Stimulated activated naive CD4-positive, alpha-beta T cell (primary cell): ENCODE measurements at places on chromosomes 11 and 22.

- peak; percentile 3 for DNase-seq
These were observed 84.5 kb downstream of the ISX start for GRCh38 chr22:35150183-35151107.

- no peak for DNase-seq
These were observed 267.6 kb downstream of the KIRREL3 start for GRCh38 chr11:126732981-126733380.

- no peak for DNase-seq
These were observed 6.8 kb downstream of the PPP2R1B start for GRCh38 chr11:111759376-111759775.

GRCh38 chr11:34478845-34479663 is 34.5 kb downstream of the ELF5 start:
- no peak for DNase-seq

- DNase-seq: no peak
These were observed 142.0 kb upstream of the NTM start for GRCh38 chr11:131228378-131228777.

- no peak for DNase-seq
These were observed 37.1 kb downstream of the CDKN1C start for GRCh38 chr11:2848497-2848896.

- no peak for DNase-seq
These were observed 28.6 kb upstream of the PANX2 start for GRCh38 chr22:50141891-50142363.

DNA sequence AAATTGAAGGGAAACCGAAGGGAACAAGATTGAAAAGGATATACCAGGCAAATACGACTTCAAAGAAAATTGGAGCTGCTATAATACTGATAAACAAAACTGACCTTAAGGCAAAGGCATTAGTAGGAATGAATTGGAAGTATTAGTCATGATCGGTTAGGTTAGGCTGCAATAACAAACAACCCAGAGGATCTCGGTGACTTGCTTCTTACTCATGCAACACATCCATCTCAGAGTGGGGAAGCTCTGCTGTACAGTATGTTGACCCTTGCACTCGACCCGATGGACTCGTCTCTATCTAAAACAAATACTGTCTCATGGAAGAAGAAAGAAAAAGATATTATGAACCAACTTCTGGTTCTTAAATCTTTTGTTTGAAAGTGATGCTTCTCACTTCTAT is 42.3 kb downstream of the SPATA19 start:
- no peak for DNase-seq

- DNase-seq: no peak
These were observed 517.7 kb downstream of the ETS1 start for GRCh38 chr11:128069665-128070064.

DNA sequence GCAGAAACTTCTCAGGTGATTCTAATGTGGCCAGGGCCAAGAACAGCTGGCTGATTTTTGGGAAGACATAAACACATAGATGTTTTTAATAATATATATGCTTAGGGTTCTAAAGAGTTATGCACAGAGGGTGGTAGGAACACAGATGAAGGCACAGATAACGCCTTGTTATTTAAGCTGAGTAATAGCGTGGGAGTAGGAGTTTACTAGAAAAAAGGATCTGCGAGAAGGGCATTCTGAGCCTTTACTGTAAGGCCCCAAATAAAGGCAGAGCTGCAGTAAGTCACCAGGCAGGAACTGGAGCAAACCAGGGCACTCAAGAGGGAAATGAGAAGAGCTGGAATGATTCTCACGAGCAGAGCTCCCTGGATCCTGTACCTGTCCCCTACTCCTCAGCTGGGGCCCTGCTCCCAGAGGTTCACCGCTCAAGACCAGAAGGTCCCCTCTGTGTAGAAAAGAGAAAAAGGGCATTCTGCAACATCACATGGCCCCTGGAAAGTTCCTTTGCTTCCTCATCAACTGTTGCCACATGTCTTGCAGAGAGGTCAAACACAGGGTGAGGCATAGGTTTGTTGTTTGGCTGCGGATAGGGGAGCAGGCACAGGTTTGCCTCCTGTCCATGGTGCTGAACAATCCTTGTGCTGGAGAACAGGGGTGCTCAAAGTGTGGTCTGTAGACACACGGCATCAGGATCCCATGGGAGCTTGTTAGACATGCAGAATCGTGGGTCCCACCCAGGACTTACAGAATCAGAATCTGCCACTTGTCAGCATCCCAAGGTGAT is 125.7 kb downstream of the TENM4 start:
- no peak for DNase-seq

DNA sequence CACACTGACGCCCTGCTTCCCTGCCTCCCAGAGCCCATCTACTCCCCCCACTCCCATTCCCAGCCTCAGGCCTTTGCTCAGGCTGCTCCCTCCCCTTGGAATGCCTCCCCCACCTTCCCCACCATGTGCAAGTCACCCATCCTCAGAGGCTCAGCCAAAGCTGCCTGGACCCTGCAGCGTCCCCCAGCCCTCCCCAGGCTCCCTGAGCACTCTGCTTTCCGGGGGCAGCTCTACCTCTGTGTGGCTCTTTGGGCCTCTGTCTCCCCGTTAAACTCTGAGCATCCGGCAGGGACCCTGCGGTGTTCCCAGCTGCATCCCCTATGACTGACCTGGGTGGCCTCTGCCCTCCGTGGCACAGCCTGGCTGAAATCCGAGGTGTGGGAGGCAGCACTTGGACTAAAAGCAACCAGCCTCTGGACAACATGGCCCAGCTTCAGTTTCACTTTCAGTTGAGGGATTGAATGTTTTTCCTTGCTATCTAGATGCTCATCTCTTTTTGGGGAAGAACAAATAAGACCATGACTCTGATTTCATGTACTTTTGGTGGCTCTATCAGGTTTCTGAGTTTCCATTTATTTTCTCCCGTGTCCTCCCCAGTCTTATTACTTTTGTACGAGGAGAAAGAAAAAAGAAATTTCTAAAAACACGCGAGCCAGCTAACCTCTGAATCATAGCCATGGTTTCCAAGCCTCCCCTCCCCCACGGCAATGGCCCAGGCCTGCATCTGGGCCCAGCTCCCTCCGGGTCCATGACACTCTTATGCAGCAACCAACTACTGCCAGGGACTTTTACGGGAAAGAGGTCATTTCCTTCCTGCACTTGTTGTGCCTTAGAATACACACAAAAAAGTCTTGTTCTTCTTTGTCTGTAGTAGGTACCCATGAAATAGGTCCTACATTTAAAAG is 3.8 kb downstream of the APOL3 start:
- DNase-seq: peak; percentile 58

GRCh38 chr11:126059238-126059781 is 3.4 kb downstream of the CDON start:
- DNase-seq: no peak

DNA sequence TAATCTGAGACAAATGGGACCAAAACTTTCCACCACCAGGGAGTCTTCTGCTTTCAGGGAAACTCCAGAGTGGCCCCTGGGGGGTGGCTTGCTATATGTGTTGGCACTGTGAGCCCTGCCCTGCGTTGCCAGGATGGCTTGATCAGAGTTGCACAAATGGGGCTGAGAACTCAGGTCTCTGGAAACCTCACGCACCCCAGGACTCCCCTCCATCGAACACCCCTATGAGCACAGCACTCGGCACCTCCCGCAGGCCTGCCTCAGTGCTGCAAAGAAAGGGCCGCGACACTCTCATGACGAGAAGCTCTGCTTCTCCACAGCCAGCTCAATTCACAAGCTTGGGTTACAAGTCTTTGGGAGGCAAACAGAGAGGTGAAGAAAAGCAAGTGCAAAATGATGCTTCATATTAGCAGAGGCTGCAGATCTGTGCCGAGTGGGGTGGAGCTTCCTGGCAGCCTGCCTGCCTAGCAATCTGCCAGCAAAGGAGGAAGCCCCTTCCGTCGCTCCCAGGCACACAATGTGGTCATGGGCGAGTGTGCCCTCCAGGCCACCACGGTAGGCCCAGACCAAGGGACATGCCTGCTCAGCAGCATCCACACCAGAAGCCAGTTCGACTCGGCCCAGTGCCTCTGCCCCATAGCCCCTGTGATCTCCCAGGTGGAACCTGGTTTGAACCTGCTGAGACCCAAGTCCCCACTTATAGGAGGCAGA is 55.7 kb downstream of the MYH9 start:
- peak; percentile 58 for DNase-seq

DNA sequence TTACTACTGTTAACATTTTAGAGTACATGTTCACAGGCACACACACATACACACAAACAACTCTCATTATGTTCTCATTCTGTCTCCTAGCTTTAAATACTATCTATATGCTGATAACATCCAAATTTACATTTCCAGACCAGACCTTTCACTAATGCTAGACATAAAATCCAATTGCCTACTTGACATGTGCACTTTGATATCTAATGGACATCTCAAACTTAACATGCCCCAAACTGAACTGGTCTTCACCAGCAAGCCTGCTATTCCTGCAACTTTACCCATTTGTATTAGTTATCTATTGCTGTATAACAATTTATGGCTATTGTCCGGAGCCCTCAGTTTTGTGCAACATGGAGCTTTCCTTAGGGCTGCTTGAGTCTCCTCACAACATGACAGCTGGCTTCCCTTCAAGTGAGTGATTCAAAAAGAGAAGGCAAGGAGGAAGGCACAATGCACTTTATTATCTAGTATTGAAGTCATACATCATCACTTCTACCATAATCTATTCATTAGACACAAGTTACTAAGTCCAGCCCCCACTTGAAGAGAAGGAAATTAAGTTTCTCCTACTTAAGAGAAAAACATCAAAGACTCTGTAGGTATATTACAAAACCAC is 3.0 kb downstream of the SLC36A4 start:
- DNase-seq: no peak

DNA sequence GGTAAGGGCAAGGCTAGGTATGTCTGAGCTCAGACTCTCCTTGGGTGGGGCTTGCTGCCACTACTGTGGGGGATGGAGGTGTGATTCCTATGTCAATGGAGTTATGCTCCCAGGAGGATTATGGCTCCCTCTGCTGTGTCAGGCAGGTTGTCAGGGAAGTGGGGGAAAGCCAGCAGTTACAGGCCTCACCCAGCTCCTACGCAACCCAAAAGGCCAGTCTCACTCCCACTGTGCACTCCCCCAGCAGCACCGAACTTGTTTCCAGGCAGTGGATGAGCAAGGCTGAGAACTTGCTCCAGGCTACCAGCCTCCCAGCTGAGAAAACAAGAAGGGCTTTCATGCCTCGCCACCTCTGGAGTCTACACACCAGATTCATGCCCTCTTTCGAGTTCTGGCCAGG is 18.2 kb downstream of the C11orf91 start:
- no peak for DNase-seq

DNA sequence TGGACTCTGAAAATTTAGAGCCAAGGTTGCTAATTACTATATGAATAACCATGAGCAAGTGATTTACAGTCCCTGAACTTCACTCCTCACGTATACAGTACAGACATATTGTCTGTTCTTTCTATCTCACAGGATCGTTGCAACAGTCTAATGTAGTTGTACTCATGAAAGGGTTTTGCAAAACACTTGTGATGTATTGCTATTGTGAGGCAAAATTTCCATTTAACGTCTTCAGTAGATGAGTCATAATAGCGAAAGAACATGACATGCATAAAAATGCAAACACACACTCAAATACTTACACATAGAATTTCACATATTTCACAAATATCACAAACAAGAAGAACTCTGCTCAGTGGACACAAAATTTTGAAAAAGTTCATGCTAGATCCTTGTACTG is 134.6 kb upstream of the TRPC6 start:
- no peak for DNase-seq

GRCh38 chr22:47298017-47298785 is 535.8 kb downstream of the TBC1D22A start:
- no peak for DNase-seq

DNA sequence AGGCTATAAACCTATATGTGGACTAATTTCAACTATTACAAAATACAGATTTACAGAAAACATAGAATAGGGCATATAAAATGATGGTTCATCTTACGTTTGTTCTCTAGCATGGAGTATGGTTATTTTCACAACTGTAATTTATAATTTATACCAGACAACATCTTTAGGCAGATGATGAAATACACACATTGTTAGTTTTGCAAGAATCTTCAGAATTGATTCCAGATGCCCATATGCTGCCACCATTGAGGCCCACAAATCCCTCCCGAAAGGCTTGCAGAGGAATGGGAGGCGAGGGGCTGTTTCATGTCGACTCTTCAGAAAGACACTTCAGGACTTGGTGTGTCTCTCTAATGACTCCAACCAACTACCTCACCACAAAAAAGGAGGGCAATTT is 6.2 kb downstream of the PTPN5 start:
- DNase-seq: no peak

- DNase-seq: no peak
These were observed 41.0 kb downstream of the GLYATL1 start for GRCh38 chr11:58980159-58980843.

- DNase-seq: no peak
These were observed 143.7 kb downstream of the SNX19 start for GRCh38 chr11:130772266-130773227.

GRCh38 chr11:47269829-47270305 is at the start of gene MADD:
MADD (plus strand) TSS chr11:47270133.
- peak; percentile 87 for DNase-seq

DNA sequence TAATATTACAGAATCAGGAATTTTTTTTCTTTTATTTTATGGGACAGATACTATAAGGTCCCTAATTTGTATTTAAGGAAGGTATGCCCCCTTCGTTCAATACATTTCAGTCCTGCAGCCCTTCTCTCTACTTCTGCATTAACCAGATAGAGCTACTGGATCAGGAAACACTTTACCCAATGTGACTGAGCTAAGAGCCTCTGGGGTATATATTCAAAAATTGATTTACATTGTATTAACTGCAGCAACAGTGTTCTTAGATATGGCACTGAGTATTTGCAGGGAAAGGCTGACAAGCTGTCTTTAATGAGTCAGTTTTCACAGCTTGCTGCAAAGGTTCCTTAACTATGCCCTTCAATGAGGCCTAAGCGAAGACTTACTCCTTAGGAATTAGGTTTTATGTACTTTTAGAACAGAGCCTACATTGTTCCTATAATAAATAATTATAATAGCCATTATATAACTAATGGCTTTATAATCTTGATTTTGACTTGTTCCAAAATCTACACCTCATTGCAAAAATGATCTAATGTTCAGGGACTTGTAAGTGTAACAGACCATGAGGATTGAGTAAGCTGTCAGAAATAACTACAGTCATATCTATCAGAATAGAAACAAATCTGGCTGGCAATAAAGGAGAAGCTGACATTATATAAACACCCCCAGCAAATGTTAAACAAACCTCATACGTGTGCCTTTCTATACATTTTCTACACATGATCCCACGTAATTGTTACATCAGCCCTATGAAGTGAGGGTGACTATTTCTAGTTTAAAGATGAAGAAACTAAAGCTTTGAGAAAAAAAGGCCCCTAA is 55.0 kb downstream of the DDI1 start:
- no peak for DNase-seq

- no peak for DNase-seq
These were observed 393.5 kb downstream of the JRKL start for GRCh38 chr11:96783311-96783710.

- no peak for DNase-seq
These were observed 20.8 kb downstream of the SHANK3 start for GRCh38 chr22:50693462-50693861.

GRCh38 chr11:61187505-61188130 is 15.7 kb upstream of the PGA3 start:
- peak; percentile 75 for DNase-seq

- no peak for DNase-seq
These were observed 539.3 kb downstream of the OPCML start for GRCh38 chr11:132992838-132993631.

GRCh38 chr22:23751441-23751996 is 607 bp upstream of the ZNF70 start:
- no peak for DNase-seq

- no peak for DNase-seq
These were observed 135.7 kb downstream of the ATXN10 start for GRCh38 chr22:45807156-45807915.
